ENCODE measurements at places on chromosomes 6 and 20.

DNA sequence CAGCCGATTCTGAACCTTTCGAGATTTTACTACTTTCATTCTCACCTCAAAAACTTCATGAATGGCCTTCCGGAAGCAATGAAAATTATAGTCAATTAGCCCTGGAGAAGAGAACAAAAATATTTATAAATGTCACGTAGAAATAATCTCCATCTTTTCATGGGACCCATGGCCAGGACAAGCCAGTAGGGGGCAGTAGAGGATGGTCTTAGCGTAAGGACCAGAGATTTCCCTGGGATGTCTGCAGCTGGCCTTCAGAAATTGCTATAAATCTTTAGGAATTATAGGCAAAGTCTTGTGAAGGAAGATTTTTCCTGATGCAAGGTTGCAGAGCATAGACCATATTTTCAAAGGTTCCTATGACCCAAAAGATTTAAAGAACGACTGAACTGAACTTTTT, 15.6 kb upstream of the UBE2J1 start:
- no peak for DNase-seq

- no peak for DNase-seq
Measured at GRCh38 chr6:14375930-14376329, 258.4 kb downstream of the CD83 start.

- DNase-seq: no peak
Measured at GRCh38 chr20:37333130-37333847, 12.7 kb upstream of the SRC start.

- DNase-seq: no peak
Measured at GRCh38 chr6:38025451-38025850, 205.9 kb downstream of the ZFAND3 start.

- DNase-seq: no peak
Measured at GRCh38 chr6:15284743-15285142, 38.9 kb downstream of the JARID2 start.

DNA sequence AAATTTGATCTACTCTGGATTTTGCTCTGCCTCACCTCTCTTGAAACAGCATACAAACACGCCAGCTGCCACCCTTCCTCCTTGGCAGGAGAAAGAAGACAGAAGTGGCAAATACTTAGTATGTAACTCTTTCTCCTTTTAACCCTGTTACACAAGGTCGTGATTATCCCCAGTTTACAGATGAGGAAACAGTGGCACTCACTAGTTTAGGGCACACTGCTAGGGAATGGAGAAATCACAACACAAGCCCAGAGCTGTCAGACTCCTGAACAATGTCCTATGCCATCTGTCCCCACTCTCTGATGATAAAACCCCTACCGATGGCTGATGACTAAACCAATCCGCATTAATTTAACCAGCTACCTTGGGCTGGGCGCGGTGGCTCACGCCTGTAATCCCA, 79.7 kb downstream of the FGD2 start:
- DNase-seq: no peak

- no peak for DNase-seq
Measured at GRCh38 chr6:168035661-168036545, 38.4 kb downstream of the KIF25 start.

- no peak for DNase-seq
Measured at GRCh38 chr20:23008667-23009066, 26.4 kb upstream of the SSTR4 start.

DNA sequence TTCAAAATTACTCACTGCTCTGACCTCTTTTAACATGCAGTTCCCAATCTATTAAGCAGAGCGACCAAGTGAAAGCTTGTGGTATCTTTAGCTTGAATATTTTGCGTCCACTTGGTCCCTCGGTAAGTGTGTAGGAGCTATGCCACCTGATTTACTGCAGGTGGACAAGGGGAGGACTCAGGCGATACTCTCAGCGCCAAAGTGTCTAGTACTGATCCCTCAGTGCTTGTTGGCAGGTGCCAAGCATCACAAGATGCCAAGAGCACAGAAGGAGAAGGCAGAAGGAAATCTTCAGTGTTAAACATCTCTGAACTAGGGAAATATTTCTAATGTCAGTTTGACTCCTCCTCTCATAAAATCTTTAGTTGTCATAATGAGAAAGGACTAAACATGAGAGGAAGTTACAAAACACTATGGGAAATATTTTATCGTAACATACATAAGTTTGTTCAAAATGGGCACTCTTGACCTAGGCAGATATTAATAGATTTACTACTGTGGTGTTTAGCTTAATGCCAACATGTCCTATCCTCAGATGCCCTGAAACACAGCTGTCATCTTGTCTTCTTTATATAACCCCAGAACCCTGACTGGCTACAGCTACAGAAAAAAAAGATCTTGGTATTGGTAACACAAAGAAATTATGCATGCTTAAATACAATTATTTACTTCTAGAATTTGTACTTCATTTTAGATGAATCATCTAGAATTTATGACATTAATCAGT, 19.5 kb downstream of the NHLRC1 start:
- DNase-seq: no peak

- no peak for DNase-seq
Measured at GRCh38 chr6:20129290-20130088, 82.8 kb downstream of the MBOAT1 start.

- DNase-seq: no peak
Measured at GRCh38 chr6:167731731-167732422, 94.8 kb upstream of the AFDN start.

- DNase-seq: no peak
Measured at GRCh38 chr6:7271205-7271534, 41.8 kb downstream of the SSR1 start.

DNA sequence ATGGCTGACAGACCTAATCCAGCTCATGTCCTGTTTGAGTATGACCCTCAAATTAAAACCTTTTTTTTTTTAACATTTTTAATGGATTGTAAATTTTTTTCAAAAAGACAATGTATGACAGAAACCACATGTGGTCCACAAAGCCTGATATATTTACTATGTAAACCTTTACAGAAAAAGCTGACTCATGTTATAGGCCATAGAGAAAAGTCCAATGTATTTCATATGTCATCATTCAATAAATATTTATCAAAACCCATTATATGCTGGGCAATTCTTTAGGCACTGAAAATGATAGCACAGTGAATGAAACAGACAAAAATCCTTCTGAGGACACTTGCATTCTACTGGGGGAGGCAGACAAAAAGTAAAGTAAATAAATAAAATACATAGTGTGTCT, 826.2 kb upstream of the FLRT3 start:
- no peak for DNase-seq

DNA sequence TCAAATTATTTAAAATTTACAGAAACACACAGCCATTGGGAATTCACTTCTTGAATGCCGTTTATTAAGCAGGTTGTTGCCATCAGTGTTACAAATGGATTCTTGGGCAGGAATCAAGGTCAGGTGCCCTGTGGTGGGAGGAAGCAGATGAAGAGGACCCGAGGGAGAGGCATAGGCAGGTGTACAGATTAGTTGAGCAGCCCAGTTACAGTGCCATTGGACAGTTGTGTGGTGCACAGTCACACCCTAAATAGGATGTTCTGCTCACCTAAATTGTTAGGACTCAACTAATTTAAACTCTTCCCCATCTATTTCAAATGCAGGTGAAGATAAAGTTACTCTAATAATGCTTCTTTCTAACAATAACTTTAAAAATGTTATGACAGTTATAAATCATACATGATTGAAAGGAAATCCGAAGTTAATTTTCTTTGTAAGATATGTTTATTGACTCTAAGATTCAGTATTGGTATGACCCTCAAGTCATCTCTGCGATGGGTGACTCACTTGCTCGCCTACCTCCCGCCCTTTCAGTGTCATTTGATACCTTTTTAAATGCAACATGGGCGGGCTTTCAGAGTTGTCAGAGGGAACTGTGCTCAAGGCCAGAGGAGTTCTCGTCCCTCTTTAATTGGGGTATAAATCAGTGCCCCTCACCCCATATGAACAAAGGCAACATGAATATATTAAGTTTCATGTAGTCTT, 35.1 kb downstream of the DSE start:
- no peak for DNase-seq

- DNase-seq: no peak
Measured at GRCh38 chr6:156883497-156884252, 106.5 kb downstream of the ARID1B start.

DNA sequence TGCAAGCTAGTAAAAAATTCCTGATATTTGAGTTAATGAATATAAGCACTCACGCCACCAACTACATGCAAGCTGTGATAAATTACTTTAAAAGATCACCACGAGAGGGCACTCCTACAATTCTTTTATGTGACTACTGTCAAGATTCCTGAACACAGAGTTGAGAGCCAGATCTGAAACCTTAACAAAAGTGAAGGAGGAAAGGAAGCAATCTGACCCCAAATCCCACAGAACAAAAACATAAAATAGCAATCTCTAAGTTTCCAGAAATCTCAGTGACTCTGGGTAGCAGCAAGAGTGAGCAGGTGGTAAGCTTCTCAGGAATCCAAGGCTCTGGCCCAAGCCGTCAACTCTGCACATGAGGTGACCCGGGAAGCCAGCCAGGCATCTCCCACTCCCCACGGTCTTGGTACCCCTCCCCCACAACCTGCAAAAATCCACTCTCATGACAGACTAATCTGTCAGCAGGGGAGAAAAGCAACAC, 55.1 kb downstream of the STAU1 start:
- DNase-seq: peak; percentile 60
